ENCODE measurements at places on chromosomes 5 and 9. TPM values are rescaled to one million over a fixed set of nuclear protein-coding genes. Genes with fewer than 3 reads are reported as not detected.

GRXCR2 gene
- not detected for total RNA-seq

GRCh38 chr5:88671106-88671504, 211.9 kb downstream of the MEF2C start:
- DNase-seq = no peak

- no peak for DNase-seq
Observed at GRCh38 chr9:91820126-91820750, 129.8 kb downstream of the ROR2 start.

GRCh38 chr5:134503937-134504437, 21.5 kb upstream of the JADE2 start:
- DNase-seq = no peak

DNA sequence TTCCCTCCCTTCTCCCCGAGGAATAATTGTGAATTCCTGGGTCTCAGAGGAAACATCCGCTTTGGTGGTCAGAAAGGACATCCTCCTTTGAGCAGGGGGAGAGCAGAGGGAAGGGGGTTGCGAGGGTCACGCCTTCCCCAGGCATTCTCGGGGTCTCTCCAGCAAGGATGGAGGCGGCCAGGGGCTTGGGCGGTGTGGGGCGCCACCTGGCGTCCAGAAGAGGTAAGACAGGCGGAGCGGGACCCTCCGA, 129.1 kb downstream of the KCNIP1 start:
- DNase-seq = no peak

DNA sequence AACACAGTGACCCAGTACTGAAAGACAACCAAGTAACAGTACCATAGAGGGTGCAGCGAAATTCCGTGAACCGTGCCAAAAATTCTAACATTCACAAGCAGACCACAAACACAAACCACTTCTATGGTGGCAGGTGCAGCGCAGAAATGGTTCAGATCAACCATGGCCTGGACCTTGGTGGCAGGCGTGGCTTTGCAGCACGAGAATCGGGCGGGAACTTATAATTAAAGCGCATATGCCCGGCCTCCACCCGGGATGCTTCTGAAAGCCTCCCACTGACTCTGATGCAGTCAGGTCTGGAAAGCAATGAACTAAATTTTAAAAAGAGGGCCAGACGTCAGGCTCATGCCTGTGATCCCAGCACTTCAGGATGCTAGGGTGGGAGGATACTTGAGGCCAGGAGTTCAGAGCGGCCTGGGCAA, 68.0 kb upstream of the TBC1D9B start:
- no peak for DNase-seq
